ENCODE measurements at places on chromosomes 7 and 10.

GRCh38 chr10:52472406-52473146, 158.5 kb downstream of the DKK1 start:
- no peak for DNase-seq

- peak; percentile 84 for DNase-seq
Measured at GRCh38 chr10:29646238-29646902, 11.6 kb upstream of the SVIL start.

GRCh38 chr10:62658516-62658915, 146.0 kb upstream of the ADO start:
- DNase-seq: no peak

DNA sequence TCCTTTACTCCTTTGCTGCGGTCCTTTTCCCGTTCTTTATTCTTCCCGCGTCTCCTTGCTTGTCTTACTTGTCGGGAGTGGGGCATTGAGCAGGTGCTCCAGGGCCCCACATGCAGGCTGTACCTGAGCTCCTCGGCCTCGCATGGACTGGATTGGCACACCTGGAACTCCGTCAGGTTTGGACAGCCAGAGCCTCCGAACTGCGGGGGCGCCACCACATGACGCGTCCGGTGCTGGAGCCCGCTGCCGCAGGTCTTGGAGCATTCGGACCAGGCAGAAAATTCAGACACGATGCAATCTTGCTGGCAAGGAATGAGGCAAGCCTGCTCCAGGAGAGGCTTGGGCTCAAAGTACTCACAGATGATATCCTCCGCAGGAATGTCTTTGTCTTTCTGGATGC, 195.7 kb downstream of the THSD7A start:
- DNase-seq: no peak

GRCh38 chr7:114345494-114345893, 69.1 kb upstream of the FOXP2 start:
- DNase-seq: no peak

DNA sequence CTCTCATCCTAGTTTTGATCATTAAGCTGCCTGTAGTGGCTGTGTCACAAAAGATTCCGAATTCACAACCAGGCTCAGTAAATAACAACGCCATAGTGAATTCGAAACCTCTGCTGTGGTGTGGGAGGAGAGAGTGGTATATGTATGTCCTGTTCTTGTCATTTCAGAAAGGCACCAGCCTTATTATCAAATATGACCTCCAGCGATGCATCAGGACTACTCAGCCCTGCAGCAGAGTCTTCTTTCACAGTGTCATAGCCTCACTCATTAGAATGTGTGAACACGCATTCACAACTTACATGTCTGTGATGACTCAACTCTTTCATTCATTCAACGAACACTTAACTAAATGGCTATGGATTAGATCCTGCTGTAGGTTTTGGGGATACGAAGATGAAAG, 15.3 kb downstream of the AOC1 start:
- no peak for DNase-seq

All from BE2C (cell line).